ENCODE measurements at places on chromosomes 3 and 15.

DNA sequence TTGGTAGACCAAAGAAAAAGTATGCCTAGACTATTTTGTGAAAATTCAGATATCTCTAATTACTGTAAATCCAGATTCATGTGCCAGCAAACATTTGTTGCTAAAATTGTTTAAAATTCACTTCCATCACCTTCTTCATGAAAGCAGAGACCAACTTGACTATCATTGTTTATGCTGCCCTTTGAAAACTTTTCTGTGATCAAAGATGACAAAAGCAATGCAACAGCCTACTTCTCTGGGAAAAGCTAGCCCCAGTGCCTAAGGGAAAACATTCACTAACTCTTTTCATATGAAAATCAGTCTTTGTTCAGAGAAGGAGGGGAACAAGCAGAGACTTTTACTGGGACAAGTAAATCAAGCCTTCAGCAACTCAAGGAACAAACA, 178.0 kb upstream of the P2RY1 start:
- no peak for DNase-seq

DNA sequence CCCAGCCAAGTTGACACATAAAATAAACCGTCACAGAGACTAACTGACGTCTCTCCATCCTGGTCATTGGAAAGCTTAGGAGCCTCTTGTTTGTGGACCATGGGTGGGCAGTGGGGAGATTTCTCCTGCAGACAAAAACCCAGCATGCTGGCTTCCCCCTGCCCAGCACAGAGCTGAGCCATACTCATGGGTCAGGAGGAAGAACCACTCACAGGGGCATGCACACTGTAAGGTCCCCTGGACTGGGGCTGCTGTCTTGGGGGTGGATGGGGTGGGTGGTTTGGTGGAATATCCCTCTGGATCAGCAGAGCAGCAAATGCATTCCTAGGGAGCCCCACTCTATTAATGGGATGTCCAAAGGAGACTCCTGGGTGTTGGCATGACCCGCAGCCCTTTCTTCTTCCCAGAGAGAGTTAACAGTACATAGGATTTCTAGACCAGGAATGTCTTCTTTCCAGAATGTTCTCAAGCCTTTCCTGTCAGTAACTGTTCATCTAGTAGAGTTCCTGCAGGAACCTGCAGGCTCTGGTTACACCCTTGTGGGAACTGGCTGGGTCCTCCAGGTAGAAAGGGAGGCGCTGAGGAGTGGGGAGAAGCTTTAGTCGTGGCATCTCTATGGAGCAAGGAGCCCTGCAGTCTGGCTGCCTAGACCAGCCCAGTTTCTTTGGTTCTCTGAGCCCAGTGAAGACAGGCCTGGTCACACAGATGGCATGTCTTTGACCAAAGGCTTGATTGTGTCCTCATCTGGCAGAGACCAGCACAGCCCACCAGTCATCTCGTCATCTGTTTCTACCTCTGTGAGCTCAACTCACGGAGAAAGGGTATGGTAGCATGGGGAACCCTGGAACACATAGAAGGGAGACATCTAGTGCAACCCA, 73.4 kb upstream of the PRR23C start:
- DNase-seq = no peak

- DNase-seq = no peak
These were observed 678 bp upstream of the TFG start for GRCh38 chr3:100708644-100708988.

- no peak for DNase-seq
These were observed 160.1 kb upstream of the BHLHE40 start for GRCh38 chr3:4818986-4819693.

DNA sequence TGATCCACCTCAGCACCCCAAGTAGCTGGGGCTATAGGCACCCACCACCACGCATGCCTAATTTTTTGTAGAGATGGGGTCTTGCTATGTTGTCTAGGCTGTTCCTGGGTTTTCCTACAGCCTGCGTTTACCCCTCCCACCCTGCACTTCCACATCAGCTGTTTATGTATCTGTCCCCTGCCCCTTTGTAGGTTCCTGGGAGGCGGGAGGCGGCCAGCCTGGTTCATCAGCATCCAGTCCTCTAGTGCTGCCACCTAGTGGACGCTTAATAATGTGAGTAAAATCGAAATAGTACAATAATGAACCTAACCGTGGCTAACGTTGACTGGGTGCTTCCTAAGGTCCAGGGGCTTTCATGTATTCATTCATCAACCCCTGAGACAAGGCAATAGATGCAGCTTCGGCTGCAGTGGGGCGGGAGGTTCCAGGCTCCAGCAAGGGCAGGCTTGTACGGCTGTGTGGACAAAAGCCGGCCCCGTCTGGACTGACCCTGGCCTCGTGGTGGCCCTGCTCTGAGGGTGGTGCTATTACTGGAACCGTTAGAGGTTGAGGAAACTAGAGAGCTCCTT, 1.2 kb upstream of the LCTL start:
- peak; percentile 76 for DNase-seq

- no peak for DNase-seq
These were observed 587.4 kb upstream of the KCNMB2 start for GRCh38 chr3:177948716-177949425.

DNA sequence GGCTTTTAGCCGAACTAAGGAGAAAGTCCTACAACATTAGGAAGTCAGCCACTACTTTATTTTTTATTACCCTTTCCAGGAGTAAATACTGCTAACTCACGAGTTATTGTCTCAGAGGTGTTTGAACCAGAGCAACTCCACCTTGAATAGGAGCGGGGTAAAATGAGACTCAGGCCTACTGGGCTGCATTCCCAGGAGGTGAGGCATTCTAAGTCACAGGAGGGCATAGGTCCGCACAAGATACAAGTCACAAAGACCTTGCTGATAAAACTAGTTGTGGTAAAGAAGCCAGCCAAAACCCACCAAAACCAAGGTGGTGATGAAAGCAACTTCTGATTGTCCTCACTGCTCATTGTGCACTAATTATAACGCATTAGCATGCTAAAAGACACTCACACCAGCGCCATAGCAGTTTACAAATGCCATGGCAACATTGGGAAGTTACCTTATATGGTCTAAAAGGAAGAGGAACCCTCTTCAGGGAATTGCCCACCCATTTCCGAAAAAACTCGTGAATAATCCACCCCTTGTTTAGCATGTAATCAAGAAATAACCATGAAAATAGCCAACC, 555.9 kb downstream of the IGSF11 start:
- no peak for DNase-seq

DNA sequence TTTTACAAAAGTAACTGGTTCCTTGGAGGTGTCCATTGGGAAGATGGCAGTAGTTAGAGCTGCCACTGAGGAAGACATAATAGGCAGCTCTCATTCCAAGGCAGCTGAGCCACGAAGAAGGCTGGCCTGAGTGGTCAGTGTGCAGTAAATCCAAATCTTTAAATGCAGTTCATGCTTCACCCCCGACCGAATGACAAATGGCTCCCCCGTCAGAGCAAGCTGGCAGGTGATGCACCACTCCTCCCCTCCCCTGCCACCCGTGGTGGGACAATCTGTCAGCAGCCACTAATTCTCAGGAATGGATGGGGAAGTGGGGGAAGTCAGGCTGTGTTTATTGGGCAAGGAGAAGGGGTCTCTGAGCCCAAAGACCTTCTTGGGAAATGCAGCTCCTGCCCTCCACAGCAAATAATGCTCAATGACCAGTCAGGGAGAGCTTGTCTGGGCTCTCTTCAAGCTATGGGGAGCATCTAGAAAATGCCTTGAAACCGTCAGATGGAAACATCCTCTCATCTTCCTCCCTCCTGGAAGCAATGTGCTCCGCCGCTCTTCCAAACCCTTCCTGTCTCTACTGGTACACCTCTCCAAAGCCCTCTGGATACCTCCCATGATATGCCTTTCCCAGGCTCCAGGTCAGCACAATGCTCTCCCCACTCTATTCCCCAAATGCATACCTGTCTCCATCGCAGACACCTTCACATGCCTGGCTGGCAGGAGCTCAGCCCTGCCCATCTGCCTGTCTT, 65.4 kb downstream of the LIPC start:
- no peak for DNase-seq

- no peak for DNase-seq
These were observed 10.5 kb upstream of the EIF4A2 start for GRCh38 chr3:186772701-186773417.

- no peak for DNase-seq
These were observed 21.7 kb downstream of the SLMAP start for GRCh38 chr3:57777774-57778173.

DNA sequence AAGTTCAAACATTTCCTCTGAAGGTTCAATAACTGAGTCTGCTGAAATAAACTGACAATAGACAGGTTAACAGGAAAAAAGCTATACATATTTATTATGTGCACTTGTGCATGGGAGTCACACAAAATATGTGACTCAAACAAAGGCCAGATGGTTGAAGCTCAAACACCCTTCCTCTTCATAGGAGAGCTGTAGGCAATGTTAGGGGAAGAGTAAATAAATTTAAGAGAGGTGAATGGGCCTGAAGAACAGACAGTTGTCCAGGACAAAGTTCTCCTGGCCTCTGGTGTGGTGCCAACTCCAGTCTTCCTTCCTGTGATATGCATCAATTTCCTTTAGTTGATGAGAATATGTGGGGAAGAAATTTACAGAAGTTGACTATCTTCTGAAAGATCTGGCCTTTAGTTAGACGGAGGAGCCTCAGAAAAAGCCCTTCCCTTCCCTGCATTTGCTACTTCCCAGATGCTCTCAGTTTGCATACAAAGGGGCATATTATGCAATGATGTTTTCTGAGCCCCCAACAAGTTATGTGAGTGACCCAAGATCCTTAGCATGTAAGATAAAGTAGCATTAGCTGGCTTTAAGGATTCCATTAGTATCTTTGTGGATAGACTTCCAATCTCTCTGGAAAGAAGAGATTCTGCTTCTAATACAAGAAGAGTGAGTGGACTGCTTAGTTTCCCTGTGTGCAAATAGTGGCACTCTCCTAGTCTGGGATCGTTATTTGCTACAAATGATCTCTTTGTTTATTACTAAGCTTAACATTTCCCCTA, 96.4 kb upstream of the IGSF10 start:
- no peak for DNase-seq

Measured in endothelial cell (in vitro differentiated cells).